Calu3 (cell line): ENCODE measurements at places on chromosomes 2 and 18. TPM values are rescaled to one million over a fixed set of nuclear protein-coding genes. Genes with fewer than 3 reads are reported as not detected.

Gene DSC2
- 31.5 and 42.4 TPM in 2 replicates for total RNA-seq

Gene TMEM37
- total RNA-seq, result 0.61 and 0.76 TPM in 2 replicates

Gene CYP26B1
- total RNA-seq, result 3.0 and 5.1 TPM in 2 replicates

Gene SULT1C4
- not detected in 2 replicates for total RNA-seq

Gene FSHR
- not detected in 2 replicates for total RNA-seq

Gene SLC11A1
- 0.12 TPM in 1 of 2 replicates, not detected in the other for total RNA-seq

Gene GNAL
- 0.61 and 1.2 TPM in 2 replicates for total RNA-seq

Gene CD8B
- total RNA-seq, result not detected in 2 replicates
